ENCODE measurements at places on chromosomes 12 and 14. TPM values are rescaled to one million over a fixed set of nuclear protein-coding genes. Genes with fewer than 3 reads are reported as not detected.

- H3K4me3 ChIP-seq, result no peak overlapping the region
- H3K4me1 ChIP-seq, result no peaks in the 10 kb centered on the region
- H3K27ac ChIP-seq, result no peak overlapping the region
- no peaks in the 10 kb centered on the region for H3K27me3 ChIP-seq
Measured at GRCh38 chr12:105805730-105806399, 332.9 kb downstream of the NUAK1 start.

DNA sequence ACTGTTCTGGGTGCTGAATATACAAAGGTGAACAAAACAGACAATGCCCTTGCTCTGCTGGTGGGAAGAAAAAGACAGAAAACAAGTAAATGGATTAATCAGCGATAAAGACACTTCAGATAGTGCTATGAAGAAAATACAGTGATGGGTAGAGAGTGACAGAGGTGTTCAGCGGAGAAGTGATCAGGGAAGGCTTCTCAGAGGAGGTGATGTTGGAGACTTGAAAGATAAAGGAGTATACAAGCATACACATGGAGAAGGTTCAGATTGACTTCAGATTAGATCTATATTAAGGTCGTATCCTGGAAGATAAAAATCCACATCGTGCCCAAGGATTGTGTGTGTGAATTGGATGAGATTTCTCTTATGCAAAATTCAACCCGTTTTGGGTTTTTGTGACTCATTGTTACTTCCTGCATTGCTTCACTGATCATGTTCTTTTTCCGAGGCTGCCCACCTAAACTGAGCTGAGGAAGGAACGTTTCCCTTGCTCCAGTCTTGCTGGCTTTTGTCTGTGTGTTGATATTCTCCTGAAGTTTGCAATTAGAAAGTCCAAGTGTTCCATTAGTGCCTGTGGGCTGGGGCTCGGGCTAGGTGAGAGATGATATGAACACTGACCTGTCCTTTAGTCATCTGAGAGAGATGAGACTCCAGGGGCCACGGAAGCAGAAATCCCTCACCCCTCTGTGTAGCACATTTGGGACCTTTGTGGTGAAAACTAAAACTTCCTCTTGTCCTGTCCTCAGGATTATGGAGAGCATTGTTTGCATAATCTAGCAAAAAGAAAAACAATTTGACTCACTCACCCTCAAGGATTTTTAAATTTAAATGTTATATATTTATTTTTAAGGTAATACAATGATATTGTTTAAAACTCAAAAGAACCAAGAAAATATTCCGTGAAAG lies 27.6 kb downstream of the PLXNC1 start:
- H3K27me3 ChIP-seq, result no peaks in the 10 kb centered on the region
- H3K27ac ChIP-seq, result no peak overlapping the region
- DNase-seq, result no peak
- H3K4me1 ChIP-seq, result no peaks in the 10 kb centered on the region

GRCh38 chr12:81617915-81618314 lies 141.2 kb downstream of the PPFIA2 start:
- no peaks in the 10 kb centered on the region for H3K36me3 ChIP-seq
- no peak overlapping the region for H3K4me3 ChIP-seq
- H3K27me3 ChIP-seq, result no peaks in the 10 kb centered on the region
- no peaks in the 10 kb centered on the region for H3K4me1 ChIP-seq
- H3K27ac ChIP-seq, result no peak overlapping the region

- H3K27me3 ChIP-seq, result no peaks in the 10 kb centered on the region
Measured at GRCh38 chr12:113197518-113198077, 12.1 kb downstream of the RITA1 start.

DNA sequence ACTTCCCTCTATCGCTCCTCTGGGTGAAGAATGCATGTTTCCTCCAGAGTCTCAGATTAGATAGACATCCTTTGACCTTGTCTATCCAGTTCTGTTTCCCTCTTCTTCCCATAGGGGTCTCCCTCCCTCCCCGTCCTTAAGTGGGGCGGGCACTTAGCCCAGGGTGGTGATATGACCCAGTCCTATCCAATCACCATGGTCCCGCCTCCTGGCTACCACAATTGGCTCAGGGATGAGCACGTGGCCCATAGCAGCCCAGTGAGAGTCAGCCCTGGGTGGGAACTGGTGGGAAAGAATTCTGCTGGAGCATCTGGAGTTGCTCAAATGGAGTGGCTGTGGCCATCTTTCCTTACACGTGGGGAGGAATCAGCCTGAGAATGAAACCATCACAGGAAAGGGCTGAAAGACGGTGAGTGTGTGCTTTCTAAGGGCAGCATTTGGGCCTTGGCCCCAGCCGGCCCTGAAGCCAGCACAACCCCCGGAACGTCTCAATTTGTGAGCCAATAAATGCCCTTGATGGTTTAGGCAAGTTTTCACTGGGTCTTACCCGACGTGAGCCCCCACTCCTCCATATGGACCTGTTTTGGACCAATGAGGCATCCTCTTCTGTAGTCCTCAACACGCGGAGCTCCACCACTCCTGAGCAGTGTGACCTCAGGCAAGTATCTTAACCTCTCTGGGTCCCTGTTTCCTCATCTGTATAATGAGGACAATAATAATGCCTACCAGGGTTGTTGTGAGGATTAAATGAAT lies 14.4 kb upstream of the MLXIP start:
- peak overlapping the region; percentile 85 for H3K27ac ChIP-seq
- H3K36me3 ChIP-seq, result no peaks in the 10 kb centered on the region
- H3K4me1 ChIP-seq, result peaks cover 73% of the 10 kb centered on the region

- no peaks in the 10 kb centered on the region for H3K36me3 ChIP-seq
- H3K27me3 ChIP-seq, result no peaks in the 10 kb centered on the region
- DNase-seq, result no peak
- no peak overlapping the region for H3K27ac ChIP-seq
Measured at GRCh38 chr12:109385339-109386058, 37.8 kb downstream of the MYO1H start.

DNA sequence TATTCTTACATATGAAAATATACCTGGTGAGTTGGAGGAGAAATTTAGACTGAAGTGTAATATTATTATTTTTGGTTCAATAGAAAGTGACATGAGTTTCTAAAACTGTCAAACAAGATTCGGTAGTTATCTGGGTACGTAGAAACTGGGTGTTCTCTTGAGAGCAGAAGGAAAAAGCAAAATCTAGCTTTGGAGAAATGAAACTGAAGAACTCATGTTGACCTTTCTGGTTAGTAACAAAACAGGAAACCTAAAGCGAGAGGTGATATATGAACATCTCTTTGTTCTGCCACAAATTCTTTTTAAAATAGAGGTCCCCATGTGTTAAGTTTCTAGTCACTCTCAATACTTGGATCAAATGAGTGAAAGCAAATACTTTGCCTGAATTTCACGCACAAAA lies 401.7 kb downstream of the TRHDE start:
- no peak overlapping the region for H3K27ac ChIP-seq
- H3K4me3 ChIP-seq, result no peak overlapping the region
- DNase-seq, result no peak
- no peaks in the 10 kb centered on the region for H3K4me1 ChIP-seq

- no peak overlapping the region for H3K4me3 ChIP-seq
- DNase-seq, result no peak
- H3K36me3 ChIP-seq, result no peaks in the 10 kb centered on the region
- H3K4me1 ChIP-seq, result peaks cover 11% of the 10 kb centered on the region
- H3K27me3 ChIP-seq, result no peaks in the 10 kb centered on the region
- H3K27ac ChIP-seq, result no peak overlapping the region
Measured at GRCh38 chr12:76627346-76628135, 68.0 kb upstream of the OSBPL8 start.

- H3K4me1 ChIP-seq, result no peaks in the 10 kb centered on the region
- H3K27ac ChIP-seq, result no peak overlapping the region
- no peaks in the 10 kb centered on the region for H3K36me3 ChIP-seq
- no peak overlapping the region for H3K4me3 ChIP-seq
- no peak for DNase-seq
Measured at GRCh38 chr12:78431931-78432330, 432.6 kb upstream of the SYT1 start.

DNA sequence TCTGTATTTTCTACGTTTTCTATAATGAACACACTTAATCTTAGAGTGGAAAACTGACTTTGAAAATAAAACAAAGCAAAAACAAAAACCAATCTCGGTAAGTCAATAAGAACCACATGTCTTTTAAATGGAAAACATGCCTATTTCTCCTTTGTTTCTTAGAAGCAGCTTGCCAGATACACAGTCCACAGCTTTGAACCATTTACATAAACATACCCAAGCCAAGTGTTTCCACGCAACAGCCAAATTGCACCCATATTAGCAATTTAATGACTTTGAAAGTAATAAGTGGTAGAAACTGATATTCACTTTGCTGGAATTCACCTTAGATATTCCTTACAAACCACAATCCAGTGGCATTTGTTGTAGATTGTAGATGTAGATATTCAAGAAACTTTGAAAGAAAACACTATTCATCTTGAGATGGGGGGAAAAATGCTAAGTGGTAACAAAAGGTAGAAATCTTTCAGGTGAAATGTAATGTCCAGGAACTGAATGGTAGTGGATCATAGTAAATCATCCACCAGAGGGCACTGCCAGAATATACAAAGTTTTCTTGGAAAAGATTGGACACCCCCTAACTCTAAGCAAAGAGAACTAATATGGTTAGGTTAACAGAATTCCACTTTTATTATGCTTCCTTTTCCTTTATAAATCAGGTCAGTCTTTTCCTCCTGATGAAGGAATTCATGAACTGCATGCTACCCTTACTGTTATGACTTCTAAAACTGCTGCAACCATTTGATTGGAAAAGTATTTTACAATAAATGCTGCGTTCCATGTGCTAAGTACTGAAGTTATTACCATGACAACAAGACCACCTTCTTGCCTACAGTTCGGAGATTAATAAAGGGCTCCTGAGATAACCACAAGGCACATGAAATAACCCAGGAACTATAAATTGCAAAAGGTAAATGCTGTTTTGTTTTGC lies 69.8 kb downstream of the RERG start:
- H3K27ac ChIP-seq, result no peak overlapping the region
- DNase-seq, result no peak
- no peaks in the 10 kb centered on the region for H3K36me3 ChIP-seq
- H3K4me1 ChIP-seq, result no peaks in the 10 kb centered on the region

GRCh38 chr12:111334393-111334915 lies 34.4 kb downstream of the PHETA1 start:
- no peak overlapping the region for H3K27ac ChIP-seq
- H3K36me3 ChIP-seq, result no peaks in the 10 kb centered on the region
- H3K4me1 ChIP-seq, result no peaks in the 10 kb centered on the region
- H3K4me3 ChIP-seq, result no peak overlapping the region
- no peak for DNase-seq

GRCh38 chr12:48852734-48853688 lies 1.0 kb upstream of the DDX23 start:
- H3K4me1 ChIP-seq, result peaks cover 14% of the 10 kb centered on the region
- H3K27me3 ChIP-seq, result no peaks in the 10 kb centered on the region
- H3K27ac ChIP-seq, result peak overlapping the region; percentile 67
- DNase-seq, result peak; percentile 92
- peak overlapping the region; percentile 31 for H3K4me3 ChIP-seq
- H3K36me3 ChIP-seq, result no peaks in the 10 kb centered on the region

GRCh38 chr12:11723993-11724392 lies 74.5 kb downstream of the ETV6 start:
- no peaks in the 10 kb centered on the region for H3K36me3 ChIP-seq
- H3K4me1 ChIP-seq, result peaks cover 64% of the 10 kb centered on the region
- no peak overlapping the region for H3K27ac ChIP-seq
- DNase-seq, result no peak
- no peak overlapping the region for H3K4me3 ChIP-seq

DNA sequence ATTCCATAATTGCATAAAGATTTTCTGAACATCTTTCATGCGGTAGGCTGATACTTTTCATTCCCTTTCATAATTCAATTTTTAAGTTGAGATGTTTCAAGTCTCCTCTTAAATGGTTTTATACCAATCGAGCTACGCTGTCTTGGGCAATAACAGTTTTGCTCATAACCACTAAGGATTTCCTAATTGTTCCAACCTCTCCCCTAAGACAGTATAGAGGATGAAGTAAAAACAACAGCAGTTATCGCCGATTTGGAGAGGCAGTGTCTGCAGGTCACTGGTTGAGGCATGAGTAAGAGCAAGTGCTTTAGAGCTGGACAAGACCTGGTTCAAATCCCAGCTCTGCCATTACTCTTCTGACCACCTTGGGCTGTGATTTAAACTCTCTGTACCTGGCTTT lies 6.9 kb upstream of the MED13L start:
- H3K27me3 ChIP-seq, result no peaks in the 10 kb centered on the region
- H3K27ac ChIP-seq, result no peak overlapping the region
- H3K36me3 ChIP-seq, result no peaks in the 10 kb centered on the region
- DNase-seq, result no peak
- no peaks in the 10 kb centered on the region for H3K4me1 ChIP-seq

DNA sequence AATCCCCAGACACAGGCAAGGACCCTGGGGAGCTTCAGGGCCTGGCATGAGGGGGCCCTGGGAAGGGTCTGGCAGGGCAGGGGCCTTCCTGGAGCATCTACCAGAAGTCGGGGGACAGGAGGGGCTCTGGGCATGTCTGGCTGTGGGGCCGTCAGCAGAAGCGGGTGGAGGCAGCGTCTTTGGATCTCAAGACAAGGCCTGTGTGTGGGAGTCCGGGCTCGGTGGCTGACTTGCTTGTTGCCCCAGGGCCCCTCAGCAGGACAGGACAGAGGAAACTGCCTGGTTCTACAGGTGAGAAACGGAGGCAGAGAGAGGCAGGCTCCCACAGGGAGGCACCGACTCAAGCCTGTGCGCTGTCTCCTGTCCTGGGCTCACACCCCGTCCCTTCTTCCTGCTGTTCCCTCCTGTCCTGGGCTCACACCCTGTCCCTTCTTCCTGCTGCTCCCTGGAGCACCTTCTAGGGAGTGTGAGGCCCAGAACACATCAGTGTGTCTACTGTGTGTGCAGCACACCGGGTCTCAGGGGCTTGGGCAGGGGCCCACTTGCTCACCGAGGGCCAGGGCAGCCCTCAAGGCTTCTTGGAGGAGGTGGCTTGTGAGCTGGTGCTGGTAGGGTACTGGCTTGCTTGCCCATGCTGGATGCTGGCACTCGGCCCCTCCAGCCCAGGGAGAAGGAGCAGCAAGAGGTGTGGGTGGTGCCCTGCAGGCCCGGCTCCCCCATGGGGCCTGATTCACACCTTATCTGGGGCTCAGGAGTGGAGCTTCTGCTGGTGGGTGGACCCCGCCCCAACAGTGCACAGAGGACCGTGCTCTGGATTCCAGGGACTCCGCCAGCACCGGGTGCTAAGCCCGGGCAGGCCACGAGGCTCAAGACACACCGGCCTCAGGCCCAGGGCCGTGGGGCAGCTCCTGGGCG lies 14.9 kb downstream of the ASPG start:
- H3K4me1 ChIP-seq, result peaks cover 16% of the 10 kb centered on the region
- H3K27ac ChIP-seq, result no peak overlapping the region
- no peaks in the 10 kb centered on the region for H3K27me3 ChIP-seq
- no peak overlapping the region for H3K4me3 ChIP-seq
- H3K36me3 ChIP-seq, result no peaks in the 10 kb centered on the region
- no peak for DNase-seq

GRCh38 chr14:23816371-23816770 lies 137.2 kb upstream of the DHRS4 start:
- H3K36me3 ChIP-seq, result no peaks in the 10 kb centered on the region
- no peaks in the 10 kb centered on the region for H3K27me3 ChIP-seq
- H3K4me1 ChIP-seq, result no peaks in the 10 kb centered on the region
- no peak for DNase-seq
- no peak overlapping the region for H3K27ac ChIP-seq

The NUDT14 gene
- 20.2 TPM for total RNA-seq

The ANKS1B gene
- total RNA-seq, result 34.5 TPM

The LMO3 gene
- 132 TPM for total RNA-seq

The PRR4 gene
- 7.5 TPM for total RNA-seq

The MMP19 gene
- 2.3 TPM for total RNA-seq

The CIROP gene
- total RNA-seq, result not detected
